ENCODE measurements at places on chromosomes 11 and 22.

GRCh38 chr11:128238521-128239265 is 348.7 kb downstream of the ETS1 start:
- no peak for DNase-seq

- no peak for DNase-seq
Observed at GRCh38 chr22:35879351-35879750, 149.3 kb downstream of the RBFOX2 start.

- DNase-seq: peak; percentile 61
Observed at GRCh38 chr11:74870485-74870884, 78.4 kb downstream of the XRRA1 start.

DNA sequence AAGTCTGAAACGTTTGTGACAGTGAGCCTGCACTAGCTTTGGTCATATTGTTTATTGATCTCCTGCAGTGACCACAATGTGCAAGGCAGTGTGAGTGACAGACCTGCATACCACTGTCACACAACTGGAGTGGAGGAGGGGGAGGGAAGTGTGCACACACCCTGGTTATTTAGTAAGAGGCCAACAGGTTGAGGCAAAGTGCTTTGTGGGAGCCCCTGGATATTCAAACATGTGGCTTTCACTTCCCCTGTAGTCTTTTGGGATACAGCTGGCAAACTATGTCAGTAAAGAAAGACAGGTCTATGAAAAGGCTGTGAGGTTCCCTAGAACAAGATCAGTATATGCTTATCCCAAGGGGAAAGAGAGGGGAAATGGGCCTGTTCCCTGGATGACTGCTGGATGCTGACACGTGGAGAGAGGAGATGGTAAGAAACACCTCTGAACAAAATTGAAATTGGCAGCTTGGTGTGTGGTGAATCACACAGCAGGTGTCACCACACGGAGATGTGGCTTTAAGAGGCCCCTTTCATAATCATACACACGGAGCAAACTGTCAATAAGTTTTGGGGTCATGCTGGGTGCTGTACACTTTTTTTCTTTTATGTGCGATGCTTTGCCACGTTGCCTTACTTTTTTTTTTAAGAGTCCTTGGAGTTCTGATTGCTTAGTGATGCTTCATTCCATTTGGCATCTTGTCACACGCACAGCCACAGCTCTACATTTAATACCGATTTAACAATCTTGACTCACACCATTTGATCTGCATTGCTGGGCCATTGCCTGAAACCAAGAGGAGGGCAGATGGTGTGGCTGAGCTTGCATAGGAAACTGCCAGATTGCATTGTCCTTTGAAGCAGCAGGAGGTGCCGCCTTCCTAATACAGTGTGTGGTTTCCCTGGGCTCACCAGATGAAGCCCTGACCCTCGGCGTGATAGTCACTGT is 11.3 kb downstream of the OSBP2 start:
- DNase-seq: no peak

DNA sequence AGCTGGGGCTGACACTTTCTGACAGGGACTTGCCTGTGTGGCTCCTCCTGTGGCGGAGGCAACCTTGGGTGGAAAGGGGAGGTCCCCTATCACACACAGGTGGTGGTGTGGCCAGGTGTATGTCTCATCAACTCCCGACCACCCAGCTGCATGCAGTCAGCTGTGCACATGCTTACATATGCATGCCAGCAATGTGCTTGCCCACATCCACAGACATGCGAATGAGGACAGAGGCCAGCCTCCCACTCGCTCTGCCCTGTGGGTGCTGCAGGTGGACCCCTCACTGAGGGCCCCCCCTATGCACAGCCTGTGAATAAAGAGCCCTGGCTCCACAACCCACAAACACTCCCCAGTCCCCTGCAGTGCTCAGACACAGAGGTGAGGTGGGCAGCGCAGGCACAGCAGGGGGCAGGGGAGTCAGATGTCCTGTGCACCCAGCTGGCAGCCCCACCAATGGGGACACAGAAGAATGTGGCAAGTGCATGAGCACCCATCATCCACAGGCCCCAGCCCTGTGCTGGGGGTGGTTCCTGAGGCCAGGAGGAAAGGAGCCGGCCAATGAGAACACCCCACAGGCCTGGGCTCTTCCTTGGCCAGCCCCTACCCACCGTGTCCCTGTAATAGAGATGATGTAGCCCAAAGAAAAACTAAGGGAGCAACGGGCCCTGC is 9.5 kb downstream of the GNB1L start:
- no peak for DNase-seq

- no peak for DNase-seq
Observed at GRCh38 chr11:78791254-78791653, 216.6 kb upstream of the NARS2 start.

DNA sequence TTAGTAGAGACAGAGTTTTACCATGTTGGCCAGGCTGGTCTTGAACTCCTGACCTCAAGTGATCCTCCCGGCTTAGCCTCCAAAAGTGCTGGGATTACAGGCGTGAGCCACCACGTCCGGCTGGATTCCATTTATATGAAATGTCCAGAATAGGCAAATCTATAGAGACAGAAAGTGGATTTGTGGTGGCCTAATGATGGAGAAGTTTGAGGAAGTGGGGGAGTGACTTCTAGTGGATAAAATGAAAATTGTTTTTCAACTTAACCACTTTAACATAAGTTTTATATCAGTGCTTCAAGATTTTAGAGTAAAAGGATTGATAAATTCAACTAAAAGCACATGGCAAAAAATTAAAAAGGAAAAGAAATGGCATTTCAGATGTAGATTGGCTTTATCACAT is 66.2 kb downstream of the HIPK3 start:
- no peak for DNase-seq

GRCh38 chr11:8809939-8810539 is 101.0 kb upstream of the AKIP1 start:
- no peak for DNase-seq
